ENCODE measurements at places on chromosomes 3 and 15.

GRCh38 chr15:65577129-65577996 lies 33.6 kb downstream of the INTS14 start:
- DNase-seq, result no peak

GRCh38 chr3:115085197-115085865 lies 61.8 kb downstream of the ZBTB20 start:
- no peak for DNase-seq

DNA sequence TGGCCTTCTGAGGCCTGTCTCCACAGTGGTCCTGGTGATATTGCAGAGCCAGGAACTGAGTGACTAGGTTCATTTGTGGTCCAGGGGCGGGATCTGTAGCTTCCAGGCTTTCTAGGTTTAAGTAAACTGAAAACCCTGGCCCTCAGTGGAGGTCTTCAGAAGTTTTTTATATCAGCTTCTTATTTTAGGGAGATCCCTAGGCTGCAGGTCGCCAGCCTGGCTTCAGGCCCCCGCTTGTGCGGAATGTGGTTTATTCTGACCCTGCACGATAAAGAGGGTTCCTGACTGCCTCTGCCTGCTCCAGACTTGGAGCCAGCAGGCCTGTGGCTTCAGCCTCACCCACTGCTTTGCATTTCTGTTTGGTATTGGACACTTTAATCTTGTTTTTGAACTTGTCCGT lies 133.9 kb upstream of the PLXNA1 start:
- no peak for DNase-seq

GRCh38 chr3:8472549-8472948 lies 29.1 kb upstream of the LMCD1 start:
- DNase-seq, result no peak

- DNase-seq, result peak; percentile 84
These were observed 31.9 kb upstream of the ZNF280D start for GRCh38 chr15:56765251-56765650.

DNA sequence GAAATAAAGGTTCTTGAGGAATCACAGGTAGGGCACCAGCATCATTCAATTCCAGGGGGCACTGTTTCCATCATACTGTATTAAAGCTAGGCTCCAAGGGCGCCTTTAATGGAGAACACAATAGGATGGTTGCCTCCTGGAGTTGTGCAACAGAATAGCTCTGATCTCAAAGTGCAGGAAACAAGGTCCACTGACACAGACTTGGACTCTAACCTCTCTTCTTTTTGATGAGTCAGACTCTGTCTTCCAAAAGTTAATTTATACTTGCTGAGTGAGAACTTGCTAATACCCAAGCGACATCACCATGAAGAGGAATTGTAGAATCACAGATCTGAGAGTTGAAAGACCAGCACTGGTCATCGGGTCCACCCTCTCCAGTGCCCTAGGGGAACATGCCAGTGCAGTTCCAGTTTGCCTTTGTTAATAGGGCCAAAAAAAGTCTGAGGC lies 94.4 kb upstream of the PHLDB2 start:
- peak; percentile 73 for DNase-seq

DNA sequence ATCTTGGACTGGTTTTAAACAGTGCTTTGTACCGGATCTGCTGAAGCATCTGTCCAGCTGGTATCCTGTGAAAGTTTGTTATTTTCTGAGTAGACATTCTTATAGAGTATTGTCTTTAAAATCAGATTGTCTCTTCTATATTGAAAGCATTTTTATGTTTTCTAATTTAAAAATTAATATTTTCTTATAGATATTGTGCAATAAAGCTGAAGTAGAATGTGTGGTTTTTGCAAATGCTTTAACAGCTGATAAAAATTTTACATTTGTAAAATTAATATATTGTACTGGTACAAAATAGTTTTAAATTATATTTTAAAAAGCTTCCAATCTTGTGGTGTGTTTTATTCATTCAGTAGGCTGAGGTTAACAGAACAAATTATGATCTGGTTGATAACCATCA lies 31.9 kb downstream of the SGO1 start:
- DNase-seq, result no peak

GRCh38 chr3:99686955-99687612 lies 48.7 kb downstream of the COL8A1 start:
- DNase-seq, result peak; percentile 78

DNA sequence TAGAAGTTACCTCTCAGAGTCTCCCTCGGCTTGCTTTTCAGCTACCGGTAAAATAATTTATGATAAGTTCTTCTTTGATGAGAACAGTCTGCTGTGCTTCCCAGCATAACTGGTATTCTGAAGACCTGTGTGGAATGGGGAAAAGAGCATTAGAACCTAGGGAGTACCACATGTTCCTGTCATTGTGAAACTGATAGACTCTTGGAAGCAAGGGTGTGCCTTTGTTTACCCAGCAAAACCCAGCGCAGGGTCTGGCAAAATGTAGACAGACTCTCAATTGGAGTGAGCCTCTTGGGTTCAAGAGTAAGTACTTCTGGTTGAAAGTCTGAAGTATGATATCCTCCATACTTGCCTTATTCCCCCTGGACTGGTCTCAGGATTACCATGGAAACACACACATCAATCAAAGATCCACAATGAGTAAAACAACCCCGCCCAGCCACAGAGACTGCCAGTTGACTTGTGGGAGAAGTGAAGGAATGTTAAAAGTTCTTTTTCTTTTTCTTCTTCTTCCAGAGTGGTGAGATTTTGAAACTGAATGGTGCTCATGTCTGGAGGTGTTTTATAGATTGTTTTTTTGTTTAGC lies 652.4 kb upstream of the NAALADL2 start:
- DNase-seq, result no peak

DNA sequence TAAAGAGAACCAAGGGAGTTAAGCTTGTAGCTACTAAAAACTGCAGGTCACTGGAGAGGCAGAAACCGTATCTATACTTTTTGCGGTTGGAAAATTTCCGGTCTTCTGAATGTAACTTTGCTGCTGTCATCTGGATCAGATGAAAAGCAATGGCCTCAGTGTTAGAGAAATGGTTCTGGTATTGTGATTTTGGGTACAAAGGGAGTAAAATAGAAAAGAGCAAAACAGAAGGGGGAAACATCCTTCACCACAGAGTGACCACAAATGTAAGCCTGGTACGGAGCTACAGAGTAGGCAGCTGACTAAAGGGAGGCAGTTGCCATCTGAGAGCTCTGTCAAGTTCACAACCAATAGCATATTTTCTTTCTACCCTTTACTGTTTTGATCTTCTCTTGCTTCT lies 5.6 kb downstream of the CD96 start:
- DNase-seq, result no peak

GRCh38 chr3:87435926-87436620 lies 159.7 kb upstream of the POU1F1 start:
- no peak for DNase-seq

DNA sequence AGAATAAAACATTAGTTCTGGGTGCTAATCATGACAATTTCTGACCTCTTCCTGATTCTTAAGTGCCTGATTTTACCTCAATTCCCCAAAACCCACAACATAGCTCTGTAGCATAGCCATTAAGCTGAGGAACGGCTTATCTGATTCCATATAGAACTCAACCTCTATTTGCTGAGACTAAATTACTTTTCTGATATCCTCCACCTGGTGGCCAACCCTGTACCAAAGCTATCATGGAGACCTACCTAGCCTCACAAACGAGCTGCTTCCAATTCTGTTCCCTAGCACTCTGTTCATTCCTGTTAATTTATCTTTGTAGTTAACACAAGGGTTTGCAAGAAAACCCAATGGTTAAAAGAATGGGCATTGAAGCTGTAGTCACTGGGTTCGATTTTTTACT lies 245.2 kb downstream of the PLOD2 start:
- DNase-seq, result no peak

GRCh38 chr3:68328049-68328448 lies 604.3 kb downstream of the TAFA4 start:
- DNase-seq, result no peak

GRCh38 chr3:113000691-113001090 lies 9.9 kb downstream of the GTPBP8 start:
- no peak for DNase-seq

- no peak for DNase-seq
These were observed 47.1 kb downstream of the USF3 start for GRCh38 chr3:113649174-113649845.

Measured in amniotic epithelial cell (primary cell).